NCI-H1417 treated with DMSO at 0.1 percent for 48 hours (cell line): ENCODE measurements at places on chromosomes 3 and 15.

- DNase-seq: no peak
Observed at GRCh38 chr15:91759560-91759959, 93.9 kb upstream of the SLCO3A1 start.

- no peak for DNase-seq
Observed at GRCh38 chr3:194201953-194202666, 66.2 kb downstream of the HES1 start.

DNA sequence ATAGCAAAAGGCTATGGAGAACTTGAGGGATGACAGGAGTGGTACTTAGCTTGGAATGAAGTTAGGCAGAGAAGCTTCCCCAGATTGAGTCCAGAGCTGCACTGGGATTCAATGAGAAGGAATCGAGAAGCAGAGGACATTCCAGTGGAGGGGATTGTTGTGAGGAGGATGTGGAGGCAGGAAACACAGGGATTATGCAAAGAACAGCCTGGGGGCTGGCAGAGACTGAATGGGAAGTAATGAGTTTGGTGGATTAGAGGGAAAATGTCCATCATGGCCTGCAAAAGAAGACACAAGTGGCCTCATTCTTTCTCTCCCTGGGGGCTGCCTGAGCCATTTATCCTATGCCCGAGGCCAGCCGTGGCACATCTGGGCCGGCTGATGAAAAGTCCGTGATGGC lies 20.5 kb upstream of the SCN10A start:
- DNase-seq: no peak

GRCh38 chr3:52254608-52255007 lies 9.0 kb downstream of the PPM1M start:
- DNase-seq: no peak

DNA sequence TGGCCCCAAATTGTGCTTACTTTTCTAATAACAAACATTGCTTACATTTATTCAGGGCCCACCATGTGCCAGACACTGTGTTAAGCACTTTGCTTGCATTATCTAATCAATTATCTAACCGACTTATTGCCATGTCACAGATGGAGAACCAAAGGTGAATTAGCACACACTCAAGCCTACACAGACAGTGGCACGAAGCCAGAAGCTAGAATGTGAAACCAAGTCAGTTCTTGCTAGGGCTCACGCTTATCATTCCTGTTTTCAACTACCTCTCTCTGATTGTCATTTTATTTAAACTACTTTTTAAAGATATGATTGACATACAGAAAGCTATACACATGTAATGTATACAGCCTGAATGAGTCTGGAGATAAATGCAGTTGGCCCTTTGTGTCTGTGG lies 215.7 kb upstream of the CFAP20DC start:
- no peak for DNase-seq

DNA sequence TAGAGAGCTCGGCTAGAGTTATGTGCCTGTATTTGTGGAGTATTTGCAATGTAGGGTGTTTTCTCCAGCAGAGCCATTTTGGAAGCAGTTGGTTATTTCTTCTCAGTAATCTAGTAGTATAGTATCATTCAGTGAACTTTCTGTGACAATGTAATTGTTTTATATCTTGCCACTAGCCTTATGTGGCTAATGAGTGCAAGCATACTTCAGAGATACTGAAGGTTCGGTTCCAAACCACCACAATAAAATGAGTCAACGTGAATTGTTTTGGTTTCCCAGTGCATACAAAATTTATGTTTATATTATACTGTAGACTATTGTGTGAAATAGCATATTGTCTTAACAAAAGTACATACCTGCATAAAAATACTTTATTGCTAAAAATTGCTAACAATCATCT lies 286.9 kb upstream of the TBL1XR1 start:
- DNase-seq: no peak

DNA sequence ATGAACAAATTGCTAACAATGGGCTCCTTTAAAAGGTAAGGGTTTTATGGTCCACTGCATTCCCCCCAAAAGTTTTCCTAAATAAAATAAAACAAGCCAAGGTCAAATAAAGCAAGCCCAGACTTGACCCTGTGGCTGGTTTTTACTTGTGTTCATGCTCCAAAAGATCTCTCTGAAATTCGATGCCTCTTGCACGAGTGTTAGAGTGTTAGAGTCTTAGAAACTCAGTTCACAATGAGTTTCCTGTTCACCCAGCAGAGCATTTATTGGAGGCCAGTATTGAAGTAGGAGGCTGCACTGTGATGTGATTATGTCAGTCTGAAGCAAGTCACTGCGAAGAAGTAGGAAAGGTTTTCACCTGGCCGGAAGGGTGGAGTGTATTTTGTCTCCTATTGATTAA lies 59.9 kb upstream of the LRTM1 start:
- DNase-seq: no peak

GRCh38 chr15:36501063-36501678 lies 78.3 kb upstream of the CDIN1 start:
- peak; percentile 82 for DNase-seq

GRCh38 chr15:34737477-34737876 lies 17.3 kb downstream of the GJD2 start:
- no peak for DNase-seq
